ENCODE measurements at places on chromosomes 1 and 21.

- no peak for DNase-seq
Observed at GRCh38 chr1:100396651-100397050, 44.3 kb downstream of the CDC14A start.

- no peak for DNase-seq
Observed at GRCh38 chr1:223466151-223466550, 72.9 kb downstream of the CCDC185 start.

DNA sequence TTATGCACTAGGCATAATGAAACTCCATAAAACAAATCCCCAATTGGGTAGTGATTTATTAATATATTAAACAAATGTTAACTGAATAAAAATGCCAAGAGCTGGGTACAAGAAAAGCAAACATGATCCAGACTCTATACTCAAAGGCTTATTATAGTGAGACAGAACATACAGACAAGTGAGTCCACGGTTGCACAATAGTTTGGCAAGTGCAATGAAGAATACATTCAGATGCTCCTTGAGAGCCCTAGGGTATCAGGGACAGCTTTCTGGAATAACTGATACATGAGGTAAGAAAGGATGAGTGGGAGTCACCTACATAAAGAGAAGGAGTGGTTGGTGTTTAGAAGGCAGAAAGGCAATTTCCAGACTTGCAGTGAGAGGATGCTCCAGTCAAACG, 85.1 kb downstream of the VAV3 start:
- no peak for DNase-seq

DNA sequence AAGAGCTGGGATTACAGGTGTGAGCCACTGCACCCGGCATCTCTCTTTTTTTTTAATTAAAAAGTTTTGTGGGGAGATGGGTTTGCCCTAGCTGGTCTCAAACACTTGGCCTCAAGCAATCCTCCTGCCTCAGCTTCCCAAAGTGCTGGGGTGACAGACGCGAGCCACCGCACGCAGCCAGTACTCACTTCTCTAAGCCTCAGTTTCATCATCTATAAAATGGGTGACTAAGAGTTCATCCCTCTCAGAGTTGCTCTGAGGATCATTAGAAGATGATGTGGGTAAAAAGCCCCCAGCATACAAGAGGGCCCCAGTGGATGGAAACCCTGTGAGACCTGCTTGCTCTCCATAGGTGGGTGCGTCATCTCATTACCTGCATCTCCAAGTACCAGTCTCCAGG, 2.5 kb upstream of the CATSPER4 start:
- DNase-seq: no peak

DNA sequence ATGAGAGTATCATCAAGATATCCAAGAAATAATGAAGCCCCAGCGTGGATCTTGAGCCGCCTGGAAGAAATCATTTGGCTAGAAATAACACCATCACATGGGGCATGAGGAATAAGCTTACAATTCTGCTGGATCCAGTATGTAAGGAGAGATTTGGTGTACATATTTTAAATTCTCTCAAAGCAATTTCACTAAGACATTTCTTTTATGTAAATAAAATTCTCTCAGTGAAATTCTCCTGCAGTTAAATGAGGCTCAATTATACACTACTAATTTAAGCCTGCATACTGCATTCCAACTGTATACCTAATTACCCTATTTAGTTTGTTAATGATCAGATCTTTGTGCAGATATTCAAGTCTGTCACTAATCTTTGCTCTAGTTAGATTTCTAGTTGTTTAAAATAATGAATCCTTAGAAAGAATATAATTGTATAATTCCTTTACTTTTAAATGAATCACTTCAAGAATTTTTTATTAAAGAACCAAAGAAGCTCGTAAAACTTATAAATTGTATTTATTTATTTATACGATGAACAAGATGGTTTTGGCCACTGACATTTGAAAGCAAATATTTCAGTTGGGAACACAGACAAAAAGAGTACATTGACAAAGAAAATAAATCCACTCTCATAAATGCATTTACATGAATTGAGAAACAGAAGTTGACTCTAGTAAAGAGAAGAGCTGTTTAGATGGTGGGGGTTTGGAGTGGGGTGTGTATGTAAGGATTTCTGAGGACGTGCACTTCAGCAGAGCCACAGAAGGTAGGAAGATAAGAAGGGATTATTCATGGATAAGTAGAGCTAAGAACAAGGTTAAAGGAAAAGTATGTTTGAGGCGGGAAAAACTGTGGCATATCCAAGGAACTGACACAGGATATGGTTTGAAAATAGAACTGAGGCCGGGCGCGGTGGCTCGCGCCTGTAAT, 466.8 kb downstream of the DSCAM start:
- DNase-seq: no peak

GRCh38 chr1:48735796-48736195, 40.9 kb downstream of the BEND5 start:
- no peak for DNase-seq

DNA sequence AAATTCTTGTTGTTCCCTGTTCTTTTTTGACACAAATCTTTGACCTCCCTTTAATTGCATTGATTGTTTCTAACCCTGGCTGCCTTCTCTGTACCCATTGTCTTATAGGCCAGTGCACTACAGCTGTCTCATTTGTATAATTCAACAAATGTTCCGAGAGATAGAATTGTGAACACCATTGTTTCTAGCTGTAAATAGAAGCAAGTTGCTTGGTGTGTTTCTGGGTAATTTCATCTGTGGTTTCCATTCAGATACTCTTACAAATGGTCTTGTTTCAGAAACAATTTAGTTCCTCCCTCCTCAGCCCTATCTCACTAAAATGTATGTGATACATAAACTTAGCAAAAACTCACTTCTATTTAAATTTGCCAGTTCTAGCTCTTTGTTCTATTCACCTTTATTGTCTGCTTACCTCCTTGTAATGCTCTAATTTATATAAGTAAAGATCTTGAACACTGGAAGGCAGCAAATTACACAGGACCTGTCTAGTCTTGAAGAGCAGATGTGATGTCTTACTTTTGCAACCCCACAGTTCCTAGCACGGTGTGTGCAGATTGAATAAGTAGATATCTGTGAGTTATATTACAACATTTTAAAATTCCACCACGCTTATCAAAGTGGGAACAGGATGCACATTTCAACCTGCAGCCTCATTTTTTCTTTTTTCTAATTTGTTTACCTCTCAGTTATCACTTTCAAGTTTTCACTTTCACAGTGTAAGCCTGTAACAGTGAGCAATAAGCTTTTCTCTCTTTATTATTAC, 515.6 kb upstream of the ZP4 start:
- DNase-seq: no peak

DNA sequence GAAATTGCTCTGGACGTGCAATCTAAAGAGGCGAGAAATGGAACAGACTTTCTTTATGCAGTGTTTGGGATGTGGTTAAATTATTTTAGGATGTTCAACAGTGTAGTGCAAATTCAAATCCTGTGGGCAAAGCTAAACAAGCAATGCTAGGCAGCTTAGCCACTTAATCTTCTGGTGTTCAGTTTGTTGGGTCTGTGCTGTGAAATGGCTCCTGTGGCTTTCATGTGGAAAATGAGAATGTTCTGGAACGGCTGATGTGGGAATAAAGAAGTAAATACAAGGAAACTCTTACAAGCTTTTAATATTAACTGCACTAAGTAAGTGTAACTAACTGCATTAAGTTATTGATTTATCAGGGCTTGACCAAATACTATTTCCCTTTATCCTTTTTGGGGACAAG, 766.6 kb downstream of the ADGRL2 start:
- DNase-seq: no peak

- DNase-seq: no peak
Observed at GRCh38 chr1:64043976-64044375, 159.4 kb upstream of the UBE2U start.

DNA sequence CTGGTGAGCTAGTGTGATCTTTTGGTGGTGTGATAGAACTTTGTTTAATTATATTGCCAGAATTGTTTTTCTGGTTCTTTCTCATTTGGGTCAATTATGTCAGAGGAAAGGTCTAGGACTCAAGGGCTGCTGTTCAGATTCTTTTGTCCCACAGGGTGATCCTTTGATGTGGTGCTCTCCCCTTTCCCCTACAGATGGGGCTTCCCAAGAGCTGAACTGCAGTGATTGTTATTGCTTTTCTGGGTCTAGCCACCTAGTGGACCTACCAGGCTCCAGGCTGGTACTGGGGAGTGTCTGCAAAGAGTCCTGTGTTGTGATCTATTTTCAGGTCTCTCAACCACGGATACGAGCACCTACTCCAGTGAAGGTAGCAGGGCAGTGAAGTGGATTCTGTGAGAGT, 25.9 kb upstream of the CD84 start:
- no peak for DNase-seq

DNA sequence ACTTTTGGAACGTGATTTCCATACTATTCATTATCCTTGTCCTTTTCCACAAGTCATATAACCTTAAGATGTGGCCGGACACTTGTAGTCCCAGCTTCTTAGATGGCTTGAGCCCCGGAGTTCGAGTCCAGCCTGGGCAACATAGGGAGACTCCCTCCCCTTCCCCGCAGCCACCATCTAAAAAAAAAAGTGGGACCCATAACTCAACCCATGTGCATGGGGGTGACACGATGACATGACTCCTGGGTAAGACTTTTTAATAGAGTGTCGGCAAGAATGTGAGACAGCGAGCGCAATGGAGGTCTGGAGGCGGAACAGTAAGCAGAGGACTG, 25.7 kb downstream of the MIA3 start:
- DNase-seq: no peak

DNA sequence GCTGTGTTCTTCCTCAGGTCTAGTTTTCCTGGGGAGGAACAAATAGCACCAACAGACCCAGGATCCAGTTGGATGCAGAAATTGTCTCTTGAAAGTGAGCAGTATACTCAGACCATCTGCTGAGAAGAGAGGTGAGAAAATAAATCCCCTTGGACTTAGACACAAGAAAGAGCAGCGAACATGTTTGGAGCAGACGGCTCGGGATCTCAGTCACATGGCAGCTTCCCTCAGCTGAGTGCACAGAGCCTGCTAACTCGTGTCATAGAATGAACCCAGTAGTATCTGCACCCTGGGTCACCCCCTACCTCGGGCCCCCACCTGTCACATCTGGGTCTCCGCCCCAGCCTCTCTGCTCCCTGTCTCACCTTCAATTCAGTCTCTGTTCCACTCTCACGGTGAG, 115.6 kb downstream of the CCDC185 start:
- no peak for DNase-seq

DNA sequence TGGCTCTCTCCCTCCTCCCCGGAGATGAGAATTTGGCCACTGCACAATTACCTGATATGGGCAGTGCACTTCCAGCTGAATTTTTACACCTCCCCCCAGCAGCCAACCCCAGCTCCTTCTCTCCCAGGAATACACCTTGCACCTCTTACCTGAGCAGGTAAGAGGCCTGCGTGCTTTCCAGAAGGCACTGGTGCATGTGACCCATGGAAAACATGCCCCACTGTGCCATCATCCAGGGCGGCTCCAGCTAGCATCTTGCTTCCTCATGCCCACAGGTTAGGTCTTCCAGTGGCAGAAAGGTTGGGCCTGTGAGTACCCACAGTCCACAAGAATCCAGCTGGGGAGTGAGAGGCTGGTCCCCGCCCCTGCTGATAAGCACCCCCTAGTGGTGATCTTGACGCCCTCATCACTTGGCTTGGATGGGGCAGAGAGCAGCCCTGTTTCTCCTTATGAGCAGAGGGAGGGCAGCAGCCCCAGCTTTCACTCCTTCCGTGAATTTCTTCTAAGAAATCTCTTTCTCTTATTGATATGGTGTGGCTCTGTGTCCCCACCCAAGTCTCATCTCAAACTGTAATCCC, 57.8 kb downstream of the EDARADD start:
- DNase-seq: no peak

GRCh38 chr1:36639461-36639860, 156.7 kb upstream of the CSF3R start:
- no peak for DNase-seq

- DNase-seq: no peak
Observed at GRCh38 chr1:80385650-80386049, 1379.1 kb upstream of the ADGRL4 start.

DNA sequence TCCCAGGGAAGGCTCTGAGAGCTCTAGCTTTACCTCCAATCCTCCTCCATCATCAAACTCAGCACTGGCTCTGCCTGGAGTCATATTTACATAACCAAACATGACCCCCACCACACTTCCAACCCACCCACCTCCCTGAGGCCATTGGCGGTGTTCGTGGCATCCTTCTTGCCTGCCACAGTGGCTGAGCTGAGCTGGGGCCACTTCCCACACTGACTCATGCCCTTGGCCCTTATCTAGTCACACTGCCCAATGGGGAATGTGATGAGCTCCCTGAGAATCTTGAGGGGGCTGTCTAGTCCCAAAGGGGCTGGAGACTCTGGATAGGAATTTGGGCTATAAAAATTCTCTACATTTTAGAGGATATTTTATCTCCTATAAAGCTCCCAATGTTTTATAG, 230.9 kb upstream of the IRF2BP2 start:
- DNase-seq: no peak

- no peak for DNase-seq
Observed at GRCh38 chr1:106568201-106568974, 488.1 kb upstream of the PRMT6 start.

DNA sequence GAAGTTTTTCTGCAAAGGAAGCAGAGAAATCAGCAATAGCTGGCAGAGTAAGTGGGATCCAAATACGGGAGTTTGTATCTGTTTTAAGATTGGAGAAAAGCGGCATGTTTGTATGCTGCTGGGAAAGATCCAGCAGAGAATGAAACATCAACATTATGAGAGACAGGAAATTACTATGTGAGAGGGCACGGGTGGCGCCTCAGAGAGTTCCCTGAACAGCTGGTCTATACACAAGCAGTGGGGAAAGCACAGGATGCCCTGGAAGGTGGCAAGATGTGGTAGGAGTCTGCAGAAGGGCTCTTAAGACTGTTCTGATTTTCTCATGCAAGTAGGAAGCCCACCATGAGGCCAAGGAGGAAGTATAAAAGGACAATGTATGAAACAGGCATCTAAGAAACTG, 130.4 kb downstream of the RERE start:
- no peak for DNase-seq

GRCh38 chr1:117096951-117097408, 24.6 kb downstream of the TRIM45 start:
- DNase-seq: no peak

DNA sequence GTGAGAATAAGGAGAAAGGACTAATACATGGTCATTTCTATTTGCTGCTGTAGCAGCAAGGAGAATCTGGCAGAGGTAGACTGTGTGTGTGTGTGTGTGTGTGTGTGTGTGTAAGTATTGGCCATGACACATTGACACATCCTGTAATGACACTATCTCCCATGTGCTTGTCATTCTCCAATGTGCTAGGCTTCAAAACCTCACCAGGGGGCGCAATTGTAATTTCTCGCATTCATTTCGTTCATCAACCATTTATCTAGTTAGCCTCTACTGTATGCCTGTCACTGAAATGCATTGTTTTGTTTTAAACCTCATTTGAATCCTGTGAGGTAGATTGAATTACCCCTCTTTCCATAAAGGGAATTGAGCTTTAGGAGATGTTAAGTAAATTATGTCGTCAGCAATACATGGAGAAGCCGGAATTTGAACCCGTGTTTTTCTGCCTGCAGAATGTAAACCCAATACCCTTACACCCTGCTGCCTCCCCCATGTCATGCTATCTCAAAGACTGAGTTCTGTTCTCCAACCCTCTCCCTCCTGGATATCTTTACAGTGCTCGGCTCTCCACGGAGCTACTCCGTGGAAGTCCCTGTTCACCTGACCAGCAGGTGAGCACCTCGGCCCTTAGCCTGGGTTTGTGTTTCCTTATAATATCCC, 100.8 kb downstream of the UCK2 start:
- no peak for DNase-seq

- DNase-seq: no peak
Observed at GRCh38 chr1:239686386-239686785, 300.0 kb downstream of the CHRM3 start.
